ENCODE measurements at places on chromosomes 4 and X.

- DNase-seq, result no peak
These were observed 3.0 kb downstream of the KIAA0232 start for GRCh38 chr4:6785572-6785925.

- DNase-seq, result no peak
These were observed 24.2 kb downstream of the REST start for GRCh38 chr4:56931924-56932323.

- no peak for DNase-seq
These were observed 33.5 kb downstream of the ADH6 start for GRCh38 chr4:99185581-99185980.

- no peak for DNase-seq
These were observed 177.5 kb downstream of the ZIC3 start for GRCh38 chrX:137743414-137743813.

DNA sequence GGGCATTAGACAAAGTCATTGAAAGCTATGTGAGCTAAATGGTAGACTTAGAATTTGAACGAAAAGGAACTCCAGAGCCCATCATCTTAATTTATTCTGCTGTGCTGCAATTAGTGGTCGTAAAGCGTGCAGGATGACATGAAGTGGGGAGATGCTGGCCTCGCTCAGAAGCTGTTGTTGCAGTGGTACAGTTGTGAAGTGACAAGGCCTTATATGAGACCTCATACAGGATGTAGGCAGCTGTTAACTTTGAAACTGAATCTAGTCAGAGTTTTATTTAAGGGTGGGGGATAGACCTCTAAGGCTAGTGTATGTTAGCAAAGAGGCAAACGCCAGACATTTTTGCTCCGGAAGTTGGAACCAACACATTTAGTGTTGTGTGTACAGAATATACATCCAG, 13.4 kb downstream of the KLF3 start:
- no peak for DNase-seq
